NCI-H460 (cell line): ENCODE measurements at places on chromosomes 13 and 19.

- DNase-seq, result no peak
These were observed 56.1 kb upstream of the STK24 start for GRCh38 chr13:98632961-98633360.

- DNase-seq, result no peak
These were observed 731 bp downstream of the ZNF558 start for GRCh38 chr19:8831373-8831772.

- DNase-seq, result no peak
These were observed 15.5 kb upstream of the SPACA4 start for GRCh38 chr19:48591021-48591420.

DNA sequence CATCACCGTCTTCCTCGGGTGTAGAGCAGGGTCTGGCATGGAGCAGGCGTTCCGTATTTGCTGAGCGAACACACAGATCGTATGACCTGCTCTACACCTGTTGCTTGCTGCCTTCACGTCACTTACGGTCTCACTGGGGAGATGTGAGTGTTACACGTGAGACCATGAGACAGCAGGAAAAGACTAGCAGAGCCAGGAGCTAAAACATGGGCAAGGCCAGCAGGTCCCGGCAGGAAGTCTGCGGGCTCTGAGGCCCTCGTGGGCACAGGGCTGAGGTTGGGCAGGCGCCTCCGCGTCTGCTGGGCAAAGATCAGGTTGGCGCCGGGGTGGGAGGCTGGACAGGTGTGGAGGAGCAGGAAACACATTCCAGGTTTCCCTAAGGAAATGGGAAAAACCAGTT is 19.7 kb upstream of the GTF3A start:
- no peak for DNase-seq

DNA sequence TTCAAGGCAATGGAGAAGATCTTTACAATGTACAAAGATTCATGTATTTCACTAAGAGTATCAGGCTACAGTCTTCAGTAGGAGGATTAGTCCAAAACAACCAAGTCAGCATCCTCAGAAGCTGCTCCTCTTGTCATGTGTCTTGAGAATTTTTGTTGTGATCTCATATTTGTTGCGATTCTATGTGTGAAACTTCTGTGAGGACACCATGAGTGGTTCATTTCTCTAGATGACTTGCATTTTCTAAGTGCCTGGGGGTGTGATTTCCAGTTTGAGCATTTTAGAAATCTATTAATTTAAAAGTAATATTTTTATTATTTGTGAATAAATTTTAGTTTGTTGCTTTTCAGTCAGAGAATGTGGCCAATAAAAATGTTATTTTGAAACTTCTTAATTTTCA is 94.5 kb downstream of the RAP2A start:
- no peak for DNase-seq

GRCh38 chr13:45042539-45042938 is 53.2 kb downstream of the GPALPP1 start:
- no peak for DNase-seq

GRCh38 chr13:91714855-91715254 is 316.4 kb downstream of the GPC5 start:
- DNase-seq, result no peak
